Activated naive CD8-positive, alpha-beta T cell treated with anti-CD3 and anti-CD28 coated beads for 36 hours (primary cell): ENCODE measurements at places on chromosomes 7 and 10. TPM values are rescaled to one million over a fixed set of nuclear protein-coding genes. Genes with fewer than 3 reads are reported as not detected.

DNA sequence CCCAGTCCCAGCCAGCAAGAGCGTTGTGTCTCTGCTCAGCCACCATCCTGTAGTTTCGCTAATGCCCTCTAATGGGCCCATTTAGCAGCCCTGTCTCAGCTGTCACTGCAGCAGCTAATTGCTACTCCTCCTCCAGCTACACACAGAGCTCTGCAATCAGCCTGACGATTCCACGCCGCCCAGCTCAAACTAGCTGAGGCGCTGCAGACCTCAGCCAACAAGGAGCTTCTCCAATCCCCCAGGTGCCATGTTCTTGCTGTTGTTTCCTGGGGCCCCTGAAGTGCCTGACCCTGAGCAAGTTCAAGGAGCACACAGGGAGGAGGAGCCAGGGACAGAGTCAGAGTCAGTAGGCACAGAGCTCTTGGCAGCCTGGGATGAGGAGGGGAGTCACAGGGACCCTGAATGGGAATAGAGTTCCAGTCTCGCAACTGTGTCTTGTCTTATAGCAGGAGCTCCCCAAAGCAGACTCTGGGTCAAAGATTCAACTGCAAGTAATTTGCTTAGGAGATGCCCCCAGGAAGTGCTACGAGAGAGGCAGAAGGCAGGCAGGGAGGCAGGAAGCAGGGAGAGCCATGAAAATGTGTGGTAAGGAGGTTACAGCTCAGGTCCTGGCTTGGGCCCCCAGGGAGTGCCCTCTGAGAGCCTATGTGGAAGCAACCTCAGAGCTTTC lies 135.8 kb upstream of the UNC5B start:
- DNase-seq = no peak

- DNase-seq = no peak
These were observed 19.5 kb downstream of the TSPAN33 start for GRCh38 chr7:129163875-129164544.

GRCh38 chr10:5544216-5544805 lies 19.6 kb downstream of the CALML3 start:
- no peak for DNase-seq

DNA sequence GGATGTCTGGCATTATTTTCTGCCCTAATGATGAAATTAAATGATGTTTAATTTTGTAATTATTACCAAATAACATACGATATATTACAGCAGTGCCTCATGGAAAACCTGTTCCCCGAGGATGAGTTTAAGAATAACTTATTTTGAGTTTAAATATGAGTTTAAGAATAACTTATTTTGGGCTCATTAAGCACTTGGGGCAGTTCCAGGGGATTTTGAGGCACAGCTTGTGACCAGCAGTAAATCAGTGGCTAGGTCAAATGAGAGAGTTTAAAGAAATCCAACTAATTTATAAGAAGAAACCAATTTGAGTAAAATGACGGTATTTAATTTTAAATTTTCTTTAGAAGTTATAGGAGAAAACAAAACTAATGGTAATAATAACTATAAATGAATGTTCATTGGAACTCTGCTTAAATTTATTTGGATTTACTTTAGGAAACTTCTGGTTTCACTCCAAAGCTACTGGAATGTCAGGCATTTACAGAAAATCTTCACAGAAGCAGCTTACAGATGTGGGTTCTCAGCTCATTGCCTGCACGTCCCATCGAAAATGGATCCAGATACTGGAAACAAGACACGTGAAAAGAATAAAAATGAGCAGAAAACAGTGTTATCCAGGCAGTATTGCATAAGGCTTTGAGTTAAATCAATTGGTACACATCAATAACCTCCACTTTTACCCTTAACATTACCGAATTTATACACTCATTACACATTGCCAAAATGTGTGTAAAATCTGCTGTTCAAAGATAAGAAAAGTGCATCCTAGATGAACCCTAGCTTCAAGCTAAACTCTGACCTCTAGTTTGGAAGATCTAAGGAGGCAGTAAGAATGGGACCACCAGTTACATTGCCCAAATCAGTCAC lies 784.5 kb upstream of the IGFBP3 start:
- DNase-seq = no peak

DNA sequence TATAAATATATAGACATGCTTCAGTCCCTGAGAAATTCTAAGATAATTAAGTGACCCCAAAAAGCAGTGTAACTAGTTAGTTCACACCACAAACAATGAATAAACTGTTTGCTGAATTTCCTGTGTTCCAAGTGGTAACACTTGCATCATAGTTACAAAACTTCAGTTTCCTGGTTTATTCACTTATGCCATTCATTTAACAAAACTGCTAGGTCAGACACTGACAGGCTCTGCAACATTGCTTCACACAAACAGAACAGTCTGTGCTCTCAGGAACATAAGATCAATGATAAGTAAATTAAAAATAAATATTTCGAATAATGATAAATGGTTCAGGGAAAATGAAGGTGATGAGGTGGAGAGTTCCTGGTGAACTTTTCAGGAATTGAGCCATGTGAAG lies 133.3 kb upstream of the NAMPT start:
- DNase-seq = no peak

DNA sequence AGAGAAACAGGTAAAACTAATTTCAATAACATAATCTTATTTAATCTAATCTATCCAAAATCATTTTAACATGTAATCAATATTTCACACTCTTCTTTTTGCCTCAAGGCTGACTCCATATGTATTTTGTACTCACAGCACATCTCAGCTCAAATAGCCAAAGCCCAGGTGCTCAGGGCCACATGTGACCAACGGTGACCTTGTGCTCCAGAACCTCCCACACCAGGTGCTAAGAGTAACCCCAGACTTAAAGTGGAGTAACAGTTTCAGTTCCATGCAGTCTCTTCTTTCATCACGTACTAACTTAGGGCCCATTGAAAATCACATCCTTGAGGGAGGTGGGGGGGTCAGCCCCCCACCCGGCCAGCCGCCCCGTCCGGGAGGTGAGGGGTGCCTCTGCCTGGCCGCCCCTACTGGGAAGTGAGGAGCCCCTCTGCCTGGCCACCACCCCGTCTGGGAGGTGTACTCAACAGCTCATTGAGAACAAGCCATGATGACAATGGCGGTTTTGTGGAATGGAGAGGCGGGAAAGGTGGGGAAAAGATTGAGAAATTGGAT lies 47.3 kb downstream of the NCAPG2 start:
- DNase-seq = no peak

GRCh38 chr7:48130658-48131108 lies 40.6 kb upstream of the ABCA13 start:
- no peak for DNase-seq

GRCh38 chr10:69479240-69480067 lies 28.2 kb downstream of the TSPAN15 start:
- no peak for DNase-seq

GRCh38 chr7:30464231-30464671 lies 14.3 kb downstream of the NOD1 start:
- DNase-seq = no peak

GRCh38 chr7:101743995-101744360 lies 73.4 kb upstream of the CUX1 start:
- no peak for DNase-seq

GRCh38 chr10:48710647-48711275 lies 26.1 kb downstream of the WDFY4 start:
- DNase-seq = no peak

DNA sequence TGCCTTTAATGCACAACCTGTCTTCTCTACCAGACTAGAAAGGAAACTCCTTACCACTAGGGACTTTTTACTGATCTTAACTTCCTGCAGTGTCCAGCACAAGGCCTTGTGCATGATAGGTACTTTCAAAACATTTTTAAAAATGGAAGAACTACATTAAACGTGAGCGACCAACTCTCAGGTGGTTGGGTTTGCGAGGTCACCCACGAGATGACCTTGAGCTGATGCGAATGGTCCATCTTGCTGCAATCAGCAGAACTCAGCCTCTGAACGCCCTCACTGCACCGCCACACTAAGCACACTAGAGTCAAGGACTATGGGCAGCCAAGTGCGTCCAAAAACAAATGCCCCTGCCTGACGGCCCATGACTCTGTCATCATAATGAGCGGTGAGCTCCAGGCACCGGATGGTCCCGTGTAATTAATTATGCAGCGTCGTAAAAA lies 34.9 kb upstream of the PTF1A start:
- no peak for DNase-seq

DNA sequence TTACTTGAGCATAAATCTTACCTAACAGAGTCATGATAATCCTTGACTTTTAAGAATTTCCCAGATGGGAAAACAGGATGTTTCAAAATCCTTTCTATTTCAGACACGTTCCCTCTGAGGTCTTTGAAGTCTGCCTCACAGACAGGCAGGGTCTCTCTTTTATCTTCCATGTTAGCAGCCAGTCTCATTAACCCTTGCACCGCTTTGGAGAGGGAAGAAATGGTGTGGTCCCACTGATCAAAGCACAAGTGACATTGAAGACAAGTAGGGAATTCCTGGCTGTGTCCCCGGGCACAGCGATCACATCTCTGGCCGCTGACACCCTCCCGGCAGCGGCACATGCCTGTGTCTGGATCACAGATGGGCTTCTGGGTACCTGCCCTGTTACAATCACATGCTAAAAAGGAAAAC lies 52.7 kb upstream of the LAMB1 start:
- no peak for DNase-seq

- DNase-seq = no peak
These were observed 164.6 kb downstream of the PTPRN2 start for GRCh38 chr7:158422887-158423560.

GRCh38 chr10:69372126-69372980 lies 44.4 kb downstream of the TACR2 start:
- DNase-seq = no peak

Gene SAMD9L
- 21.5 TPM for total RNA-seq

Gene XRCC2
- total RNA-seq = 21.4 TPM

Gene LRRD1
- not detected for total RNA-seq

Gene MBLAC1
- total RNA-seq = 3.3 TPM

Gene POP7
- 84.5 TPM for total RNA-seq

Gene VWA2
- total RNA-seq = not detected

Gene OR2A12
- total RNA-seq = not detected

Gene CAV2
- not detected for total RNA-seq

Gene DNAJC1
- 26.9 TPM for total RNA-seq

Gene ZNF365
- total RNA-seq = not detected
